ENCODE measurements at places on chromosomes 2 and 18.

DNA sequence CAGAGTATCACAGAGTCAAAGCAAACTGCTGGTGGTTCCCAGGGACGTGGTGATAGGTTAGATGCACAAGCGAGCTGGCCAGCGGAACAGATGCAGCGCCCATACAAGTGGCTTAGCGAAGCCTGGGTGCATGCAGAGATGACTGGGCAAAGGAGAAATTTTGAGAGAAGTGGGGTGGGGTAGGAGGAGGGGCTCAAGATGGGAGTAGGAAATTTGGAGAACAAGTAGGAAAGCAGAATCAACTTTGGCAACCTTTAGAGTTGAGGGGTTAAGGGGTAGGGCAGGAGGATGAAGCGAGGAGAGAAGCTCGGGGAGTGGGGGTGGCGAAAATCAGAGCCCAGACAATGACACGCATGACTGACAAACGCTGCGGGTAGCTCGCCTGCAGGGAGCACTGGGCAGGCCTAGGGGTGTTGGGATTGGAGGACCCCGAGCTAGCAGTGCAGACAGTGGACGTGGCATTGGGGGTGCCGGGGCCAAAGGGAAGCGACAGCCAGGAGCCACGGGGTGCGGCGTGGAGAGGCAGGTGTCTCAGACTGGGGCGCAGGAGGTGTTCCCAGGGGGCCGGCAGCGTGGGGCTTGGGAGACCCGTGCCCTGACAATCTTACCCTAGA lies 431 bp downstream of the FAM98A start:
- DNase-seq, result peak; percentile 49

DNA sequence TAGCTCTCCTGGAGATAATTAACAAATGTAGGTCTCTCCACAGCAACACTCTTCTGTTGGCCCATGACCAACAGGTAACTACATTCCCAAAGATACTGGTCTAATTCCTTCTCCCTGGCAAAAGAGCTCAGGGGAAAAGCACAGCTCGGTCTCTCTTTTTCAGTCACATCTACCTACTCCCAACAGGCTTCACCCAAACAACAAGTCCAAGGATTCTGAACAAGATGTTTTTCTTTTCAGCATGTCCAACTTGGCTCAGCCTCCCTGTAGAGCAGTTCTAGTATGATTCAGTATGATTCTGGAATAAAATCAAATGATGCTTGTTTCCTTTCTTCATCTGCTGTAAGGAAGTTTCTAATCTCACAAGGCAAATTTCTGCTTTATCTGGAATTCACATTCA lies 1704.8 kb upstream of the PIK3C3 start:
- DNase-seq, result no peak

GRCh38 chr2:119339562-119339923 lies 27.1 kb downstream of the C2orf76 start:
- no peak for DNase-seq

DNA sequence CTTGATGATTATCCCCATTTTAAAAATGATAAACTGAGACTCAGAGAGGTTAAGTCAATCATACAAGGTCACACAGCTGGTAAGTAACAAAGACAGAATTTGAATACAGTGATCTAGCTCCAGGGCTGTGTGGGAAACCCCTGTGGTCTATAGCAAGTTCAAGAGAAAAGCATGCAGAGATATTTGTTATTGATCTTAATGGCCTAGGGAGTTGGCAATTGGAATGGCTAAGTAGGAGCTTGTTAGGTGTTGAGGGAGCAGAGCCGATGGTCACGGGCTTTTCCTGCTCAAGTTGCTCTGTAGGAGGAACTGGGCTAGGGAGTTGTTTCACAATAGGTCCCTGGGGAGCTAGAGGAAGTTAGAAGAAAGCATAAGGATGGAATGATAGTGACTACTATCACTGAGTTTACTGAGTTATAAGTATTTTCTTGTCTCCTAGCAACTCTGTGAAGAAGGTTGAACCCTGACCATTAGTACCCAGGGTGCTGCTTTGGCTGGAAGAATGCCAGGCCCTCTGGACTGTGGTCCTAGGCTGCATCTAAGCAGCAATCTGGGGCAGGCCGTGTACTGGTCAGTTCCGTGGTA lies 30.0 kb downstream of the RNF125 start:
- no peak for DNase-seq

DNA sequence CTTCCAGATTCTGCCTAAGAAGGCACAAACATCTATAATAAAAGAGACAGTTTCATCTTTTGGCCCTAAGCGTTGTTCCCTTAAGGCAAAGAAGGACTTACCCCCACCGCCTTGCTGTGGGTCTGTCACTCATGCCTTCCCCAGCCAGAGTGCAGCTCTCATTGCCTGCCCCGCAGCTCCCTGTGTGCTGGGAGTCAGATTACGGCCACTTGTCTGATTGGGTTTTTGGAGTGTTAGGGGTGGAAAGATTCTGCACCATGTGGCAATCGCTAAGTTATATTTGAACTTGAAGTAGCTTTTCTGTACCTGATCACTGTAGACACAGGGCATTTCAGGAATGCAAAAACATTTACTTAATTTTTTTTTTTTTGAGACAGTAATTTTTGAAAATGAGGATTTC lies at the start of gene AQP4:
AQP4 (minus strand) TSS at position 151 of the 400 bp plus-strand sequence; CDS start at position 133, 18 bp downstream.
- peak; percentile 28 for DNase-seq

DNA sequence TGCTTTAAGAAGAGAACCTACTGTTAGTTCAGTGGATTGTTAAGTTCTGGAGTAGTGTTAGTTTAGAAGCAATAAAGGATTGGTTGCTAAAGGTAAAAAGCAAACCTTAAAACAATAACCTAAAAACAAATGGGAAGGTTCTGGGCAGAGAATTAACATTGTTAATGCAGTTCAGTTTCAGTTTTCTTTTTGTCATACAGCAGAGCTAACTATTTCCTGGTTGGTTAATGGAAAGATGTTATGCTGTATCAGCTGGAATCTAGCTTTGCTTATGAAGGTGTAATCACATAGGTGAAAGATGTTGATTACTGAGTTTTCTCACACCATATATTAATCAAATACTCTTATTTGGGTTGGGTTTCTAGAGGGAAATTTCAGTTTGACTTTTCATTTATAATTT lies 23.8 kb downstream of the SMAD4 start:
- no peak for DNase-seq

DNA sequence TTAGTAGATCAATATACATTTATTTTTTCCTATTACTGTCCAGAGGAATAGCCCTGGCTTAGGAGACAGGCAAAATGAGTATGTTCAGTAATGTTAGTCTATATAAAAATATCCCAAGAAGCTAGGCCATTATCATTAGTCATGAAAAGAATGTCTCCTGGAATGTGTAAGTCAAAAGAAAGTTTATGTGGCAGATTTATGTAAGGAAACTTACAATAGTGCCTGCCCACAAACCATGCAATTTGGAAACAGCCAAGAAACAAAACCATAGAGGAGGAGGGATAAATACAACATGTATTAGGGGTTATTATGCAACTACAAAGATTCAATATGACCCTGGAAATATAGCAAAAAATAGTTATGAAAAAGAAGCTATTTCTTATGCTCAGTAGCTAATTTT lies 96.3 kb downstream of the NOL4 start:
- no peak for DNase-seq

GRCh38 chr2:88054782-88055370 lies 707 bp downstream of the KRCC1 start:
- peak; percentile 47 for DNase-seq

- DNase-seq, result no peak
Observed at GRCh38 chr18:24470805-24471204, 10.4 kb downstream of the HRH4 start.

DNA sequence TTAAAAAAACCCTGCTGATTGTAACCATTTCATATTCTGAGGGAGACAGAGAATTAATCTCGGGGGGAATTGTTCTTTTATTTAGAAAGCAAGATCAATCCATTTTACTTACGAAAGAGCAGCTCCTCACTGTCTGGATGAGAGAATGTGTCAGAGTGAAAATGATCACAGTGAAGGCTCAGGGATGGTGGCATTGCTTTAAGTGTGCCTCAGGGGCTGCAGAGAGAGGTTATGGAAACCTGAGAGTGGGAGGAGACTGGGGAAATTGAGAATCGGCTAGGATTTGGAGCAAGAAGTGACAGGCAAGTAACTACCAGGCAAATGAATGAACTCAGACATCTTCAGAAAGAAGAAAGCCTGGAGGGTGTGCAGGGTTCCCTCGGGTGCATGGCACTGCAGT lies 34.2 kb downstream of the MRPL35 start:
- DNase-seq, result no peak

DNA sequence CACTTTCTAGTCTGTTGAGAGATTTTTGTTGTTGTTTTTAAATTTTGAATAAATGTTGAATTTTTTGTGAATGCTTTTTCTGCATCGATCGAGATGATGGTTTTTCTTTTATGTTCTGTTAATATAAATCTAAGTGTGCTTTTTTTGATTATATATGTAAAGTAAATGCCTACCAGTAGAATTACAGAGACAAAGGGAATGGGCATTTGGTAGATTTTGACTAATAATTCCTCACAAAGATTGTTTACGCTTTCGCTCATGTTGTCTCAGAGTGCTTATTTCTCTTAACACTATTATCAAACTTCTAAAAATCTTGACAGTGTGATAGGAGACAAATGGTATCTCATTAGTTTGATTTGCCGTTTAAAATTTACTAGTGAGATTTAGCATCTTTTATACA lies 3.7 kb downstream of the MYO3B start:
- no peak for DNase-seq

DNA sequence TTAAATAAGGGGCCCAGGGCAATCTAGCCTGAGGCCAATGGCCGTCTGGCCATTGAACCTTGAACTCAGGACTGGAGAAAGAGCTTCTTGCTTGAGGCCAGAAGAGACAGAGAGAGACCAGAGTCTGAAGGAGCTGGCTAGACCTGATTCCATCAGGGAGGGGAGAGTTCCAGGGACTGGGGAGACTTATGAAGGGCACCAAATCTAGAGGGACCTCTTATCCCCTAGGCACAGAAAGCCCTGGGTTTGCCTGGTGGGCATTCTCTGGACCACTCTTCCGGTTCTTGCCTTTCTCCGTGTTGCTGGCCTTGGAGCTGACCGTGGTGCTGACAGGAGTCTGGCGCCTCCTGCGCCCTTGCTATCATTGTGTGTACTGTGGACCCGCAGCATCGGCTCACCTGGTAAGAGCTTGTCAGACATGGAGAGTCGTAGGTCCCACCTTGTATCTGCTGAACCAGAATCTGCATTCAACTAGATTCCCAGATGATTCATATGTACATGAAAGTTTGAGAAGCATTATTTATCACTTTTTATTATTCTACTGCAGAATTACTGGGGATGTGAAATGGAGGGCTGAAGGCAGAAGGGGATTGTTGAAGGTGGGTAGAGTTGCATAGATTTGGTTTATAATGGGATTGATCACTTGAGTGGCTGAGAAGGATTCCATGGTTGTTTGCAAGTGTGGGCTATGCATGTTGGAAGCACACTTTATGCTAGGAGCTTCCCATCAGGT lies 4.3 kb upstream of the TRPM8 start:
- peak; percentile 51 for DNase-seq

DNA sequence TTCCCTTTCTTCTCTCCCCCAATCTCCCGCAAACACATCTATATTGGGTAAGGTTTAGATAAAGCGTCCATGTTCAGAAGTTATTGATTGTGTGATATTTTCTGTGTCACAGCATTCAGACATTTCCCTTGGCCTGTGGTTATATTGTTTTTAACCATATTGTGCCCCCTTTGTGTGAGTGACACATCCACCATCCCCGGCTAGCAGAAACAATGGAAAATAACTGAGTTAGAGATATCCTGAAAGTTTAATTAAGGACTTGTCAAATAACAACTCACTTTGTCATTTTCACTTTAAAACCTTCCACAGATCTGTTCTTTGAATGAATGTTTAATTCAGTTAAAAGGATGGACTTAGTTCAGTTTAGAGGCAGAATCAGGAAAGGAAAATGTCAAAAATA lies 151.0 kb downstream of the KCNJ3 start:
- no peak for DNase-seq

DNA sequence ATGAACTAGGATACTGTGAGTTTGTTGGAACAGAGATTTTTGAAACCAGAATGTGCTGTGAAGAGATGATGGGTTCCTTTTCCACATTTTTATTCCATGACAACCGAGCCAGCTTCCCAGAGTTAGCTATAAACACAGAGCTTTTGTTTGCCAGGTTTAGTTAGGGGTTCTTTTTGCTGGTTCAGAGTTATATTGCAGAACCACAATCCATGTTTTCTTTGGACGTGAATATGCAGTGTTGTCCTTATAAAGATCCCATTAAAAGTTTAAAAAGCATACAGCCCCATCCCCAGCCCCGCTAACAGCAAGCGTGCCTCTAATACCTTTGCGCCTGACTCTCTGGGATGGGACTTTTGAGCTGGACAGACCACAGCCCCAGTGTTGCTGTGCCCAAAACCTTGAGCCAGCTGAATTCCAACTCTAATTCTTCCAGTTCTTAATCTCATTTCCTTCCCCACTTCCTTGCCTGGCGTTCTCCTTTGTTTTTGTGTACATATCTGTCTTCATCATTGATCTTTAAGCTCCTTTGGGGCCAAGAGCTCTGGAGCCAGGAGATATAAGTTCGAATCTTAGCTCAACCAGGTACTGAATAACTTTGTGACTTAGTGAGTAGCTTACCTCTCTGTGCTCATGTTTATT lies 72.3 kb downstream of the SPATS2L start:
- peak; percentile 66 for DNase-seq

DNA sequence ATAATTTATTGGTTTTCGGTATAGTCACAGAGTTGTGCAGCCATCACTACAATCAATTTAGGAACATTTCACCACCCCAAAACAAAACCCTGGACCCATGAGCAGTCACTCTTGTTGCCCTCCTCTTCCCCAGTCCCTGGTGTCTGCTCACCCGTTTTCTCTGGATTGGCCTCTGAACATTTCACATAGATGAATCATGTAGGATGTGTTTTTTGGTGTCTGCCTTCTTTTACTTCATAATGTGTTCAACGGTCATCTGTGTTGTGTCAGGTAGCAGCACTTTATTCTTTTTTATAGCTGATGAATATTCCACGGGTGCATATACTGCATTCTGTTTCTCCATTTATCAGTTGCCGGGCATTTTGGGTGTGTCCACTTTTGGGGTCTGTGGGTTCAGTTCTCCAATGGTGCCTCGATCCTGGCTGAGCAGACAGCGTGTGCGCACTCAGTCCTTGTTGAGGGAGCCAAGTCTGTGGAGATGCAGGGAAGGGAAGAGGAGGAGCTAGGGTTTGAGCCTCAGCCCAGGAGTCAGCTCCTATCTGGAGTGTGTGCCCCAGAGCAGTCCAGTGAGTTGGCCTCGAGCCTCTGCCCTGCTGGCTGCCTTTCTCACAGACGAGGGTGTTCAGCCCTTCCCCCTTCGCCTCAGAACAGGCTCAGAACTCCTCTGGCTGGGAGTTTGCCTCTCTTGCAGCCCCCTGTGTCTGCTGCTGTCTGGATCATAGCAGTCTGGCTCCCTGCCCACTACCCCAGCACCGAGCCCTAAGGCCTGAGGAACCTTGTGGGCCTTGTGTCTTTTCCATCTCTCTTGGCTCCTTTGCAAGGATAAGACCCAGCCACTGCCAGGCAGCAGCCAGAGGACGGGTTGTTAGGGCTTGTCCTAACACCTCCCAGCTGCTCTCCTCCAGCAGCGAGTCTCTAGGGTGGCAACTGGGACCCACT lies 18.0 kb downstream of the C2orf74 start:
- DNase-seq, result peak; percentile 72

DNA sequence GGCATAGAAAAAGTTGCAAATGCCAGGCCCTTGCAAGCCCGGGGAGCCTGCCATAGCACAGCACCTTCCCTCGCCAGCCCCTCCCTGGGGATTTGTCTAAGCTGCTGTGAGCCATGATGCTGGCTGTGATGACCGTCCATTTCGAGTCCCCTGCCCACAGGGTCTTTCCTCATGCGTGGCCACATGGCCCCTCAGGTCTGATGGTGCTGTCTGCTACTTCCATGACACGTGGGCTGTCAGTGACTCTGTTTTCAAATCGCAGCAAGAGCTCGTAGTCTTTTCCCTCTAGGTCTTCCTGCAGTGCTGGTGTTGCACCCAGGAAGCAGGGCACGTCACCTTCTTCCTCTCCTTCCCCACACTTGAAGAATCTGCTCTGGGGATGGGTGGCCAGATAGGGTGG lies 15.5 kb upstream of the GNAL start:
- no peak for DNase-seq
